ENCODE measurements at places on chromosomes 1 and 21.

- DNase-seq = no peak
Measured at GRCh38 chr1:12059226-12059625, 3.9 kb upstream of the TNFRSF8 start.

DNA sequence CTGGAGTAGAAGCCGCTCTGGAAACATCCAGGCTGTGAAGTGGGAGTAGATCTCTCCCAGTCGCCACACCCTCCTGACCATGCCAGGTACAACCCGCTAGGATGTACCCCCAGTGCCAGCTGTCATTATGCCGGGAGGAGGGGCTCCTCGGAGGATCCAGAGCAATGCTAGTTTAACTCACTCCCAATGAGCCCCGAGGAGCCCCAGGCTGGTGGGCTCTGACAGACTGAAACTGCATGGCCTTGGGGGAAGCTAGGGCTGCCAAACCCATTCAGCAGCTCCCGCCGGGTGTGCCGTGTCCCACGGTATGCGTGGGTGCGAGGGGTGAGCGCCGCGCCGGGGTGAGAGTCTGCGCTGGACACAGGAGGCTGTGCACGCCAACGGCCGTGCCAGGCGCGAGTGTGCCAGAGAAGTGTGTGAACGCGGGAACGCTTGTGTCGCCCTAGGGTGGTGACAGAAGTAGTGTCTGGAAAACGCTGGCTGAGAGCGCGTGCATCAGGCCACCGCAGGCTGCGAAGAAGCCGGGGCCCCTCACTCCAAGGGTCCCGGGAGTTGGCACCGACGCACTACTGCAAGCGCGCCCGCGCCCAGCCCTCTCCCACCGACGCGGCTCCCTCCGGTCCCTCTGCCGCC is 177.1 kb upstream of the EDN2 start:
- DNase-seq = no peak

DNA sequence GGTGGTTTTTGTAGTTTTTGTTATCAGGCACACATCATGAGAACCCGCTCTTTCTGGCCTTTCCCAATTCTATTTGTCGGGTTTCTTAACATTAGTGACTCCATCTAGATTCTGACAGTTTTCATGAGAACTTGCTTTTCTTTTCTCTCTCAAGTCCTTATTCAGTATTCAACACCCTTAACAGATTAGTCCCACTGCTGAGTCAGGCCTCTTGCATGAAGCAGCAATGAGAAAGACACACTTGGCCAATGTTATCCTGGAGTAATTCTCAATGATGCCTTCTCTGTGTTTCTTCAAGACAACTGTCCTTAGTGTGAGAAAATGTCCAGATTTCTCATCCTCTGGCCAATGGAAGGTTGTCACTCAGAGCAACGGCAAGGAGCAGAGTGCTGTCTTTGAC is 11.3 kb downstream of the FMO2 start:
- no peak for DNase-seq

DNA sequence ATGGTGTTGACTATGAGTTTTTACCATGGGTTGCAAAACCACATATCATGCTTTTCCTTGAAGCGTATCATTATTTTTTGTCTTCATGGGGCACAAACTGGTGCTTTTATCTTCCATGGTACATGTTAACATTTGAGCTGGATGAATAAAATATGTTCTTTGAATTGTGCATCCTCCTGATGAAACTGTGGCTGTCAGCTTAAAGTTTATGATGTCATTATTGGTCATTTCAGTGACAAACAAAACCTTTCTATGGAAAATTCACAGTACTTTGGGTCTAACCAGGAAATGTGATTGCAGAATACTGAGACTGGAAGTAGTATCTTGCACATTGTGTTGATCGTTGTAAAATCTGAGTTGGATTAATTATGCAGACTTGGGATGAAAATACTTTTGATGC is 291.7 kb upstream of the ZRANB2 start:
- DNase-seq = no peak

- no peak for DNase-seq
Measured at GRCh38 chr1:72601035-72601674, 318.8 kb upstream of the NEGR1 start.

All from AG04450 (cell line).